Spinal cord (tissue), 10 donors: ENCODE measurements at places on chromosomes 6 and 20. TPM values are rescaled to one million over a fixed set of nuclear protein-coding genes. Genes with fewer than 3 reads are reported as not detected.

GRCh38 chr6:161057103-161058091 lies 65.8 kb downstream of the MAP3K4 start:
- DNase-seq: no peak

DNA sequence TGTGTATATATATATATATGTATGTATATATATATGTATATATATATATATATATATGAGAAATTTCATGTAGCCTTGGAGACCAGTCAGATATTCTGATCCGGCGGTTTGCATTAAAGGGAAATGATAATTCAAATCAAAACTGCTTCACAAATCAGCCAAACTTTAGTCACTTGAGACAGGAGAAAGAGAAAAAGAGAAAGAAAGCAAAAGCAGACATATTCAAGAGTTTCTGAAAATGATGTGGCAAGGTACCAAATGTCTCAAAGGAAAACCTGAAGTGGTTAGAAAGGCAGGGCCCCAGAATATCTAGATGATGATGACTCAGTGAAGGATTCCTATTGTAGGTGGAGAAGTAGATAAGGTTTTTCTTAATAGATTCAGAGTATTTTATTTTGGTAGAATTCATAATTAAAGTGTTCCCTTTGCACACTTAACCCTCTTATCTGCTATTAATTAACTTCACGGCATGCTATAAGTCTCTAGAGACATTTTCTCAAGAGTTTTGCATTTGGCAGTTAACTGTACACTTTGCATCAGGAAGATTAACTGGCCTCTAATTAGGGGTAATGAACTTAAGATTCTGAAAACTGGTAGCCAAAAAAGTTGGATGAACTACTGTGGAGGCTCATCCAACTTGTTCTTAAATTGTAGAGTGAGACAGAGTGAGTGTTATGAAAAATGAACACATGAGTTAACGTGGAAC lies 50.1 kb upstream of the ASF1A start:
- no peak for DNase-seq

GRCh38 chr6:18263418-18264218 lies 712 bp downstream of the DEK start:
- peak; percentile 61 for DNase-seq

- DNase-seq: no peak
Measured at GRCh38 chr6:29943053-29943966, 978 bp downstream of the HLA-A start.

DNA sequence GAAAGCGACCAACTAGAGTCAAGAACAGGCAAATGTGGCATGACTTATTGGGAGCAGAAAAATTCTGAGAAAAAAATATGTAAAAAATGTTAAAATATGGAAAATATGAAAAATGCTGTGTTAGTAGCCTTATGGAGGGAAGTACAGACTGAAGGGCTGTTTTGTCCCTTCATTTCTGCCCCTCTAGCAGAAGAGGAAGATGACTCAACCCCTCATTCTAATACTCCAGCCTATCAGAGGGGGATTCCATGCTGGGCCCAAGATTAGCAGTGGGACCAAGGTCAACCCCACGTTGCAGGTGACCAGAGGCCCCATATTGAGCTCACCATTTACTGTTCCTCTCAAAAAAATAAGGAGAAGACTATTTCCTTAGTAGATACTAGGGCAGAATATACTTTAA lies 8.4 kb downstream of the MUC21 start:
- no peak for DNase-seq

The MAVS gene
- total RNA-seq: 12.3 TPM

The AP5S1 gene
- total RNA-seq: 18.7 TPM

The CCN5 gene
- 0.17 TPM for total RNA-seq

The CAGE1 gene
- 0.10 TPM for total RNA-seq
